ENCODE measurements at places on chromosomes 11 and 22.

DNA sequence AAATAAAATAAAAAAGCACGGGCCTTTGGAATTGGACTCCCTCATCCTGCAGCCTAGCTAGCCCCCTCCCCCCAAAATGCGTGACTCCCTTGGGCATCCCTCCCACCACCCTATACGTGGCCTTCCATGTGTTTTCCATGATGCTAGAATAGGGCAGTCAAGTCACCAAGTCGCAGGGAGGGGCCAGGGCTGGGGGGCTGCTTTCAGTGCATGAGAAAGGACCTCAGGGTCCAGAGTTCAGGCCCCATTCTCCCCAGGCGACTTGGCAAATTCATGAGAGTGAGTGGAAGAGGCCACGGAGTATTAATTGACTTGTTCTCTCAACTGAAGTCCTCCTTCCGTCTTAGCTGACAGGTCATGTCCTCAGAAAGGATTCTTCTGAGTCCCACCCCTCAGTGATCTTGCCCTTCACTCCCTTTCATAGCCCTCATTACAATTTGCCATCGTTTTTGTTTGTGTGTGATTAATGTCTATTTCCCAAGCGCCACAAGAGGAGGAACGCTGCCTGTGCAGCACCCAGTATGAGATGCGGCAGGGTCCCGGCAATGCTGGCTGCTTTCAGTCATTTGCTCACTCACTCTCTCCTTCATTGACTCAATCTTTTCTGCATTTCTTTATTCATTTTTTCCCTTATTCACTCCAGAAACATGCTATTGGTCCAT lies 17.4 kb downstream of the LRRC32 start:
- DNase-seq, result no peak

DNA sequence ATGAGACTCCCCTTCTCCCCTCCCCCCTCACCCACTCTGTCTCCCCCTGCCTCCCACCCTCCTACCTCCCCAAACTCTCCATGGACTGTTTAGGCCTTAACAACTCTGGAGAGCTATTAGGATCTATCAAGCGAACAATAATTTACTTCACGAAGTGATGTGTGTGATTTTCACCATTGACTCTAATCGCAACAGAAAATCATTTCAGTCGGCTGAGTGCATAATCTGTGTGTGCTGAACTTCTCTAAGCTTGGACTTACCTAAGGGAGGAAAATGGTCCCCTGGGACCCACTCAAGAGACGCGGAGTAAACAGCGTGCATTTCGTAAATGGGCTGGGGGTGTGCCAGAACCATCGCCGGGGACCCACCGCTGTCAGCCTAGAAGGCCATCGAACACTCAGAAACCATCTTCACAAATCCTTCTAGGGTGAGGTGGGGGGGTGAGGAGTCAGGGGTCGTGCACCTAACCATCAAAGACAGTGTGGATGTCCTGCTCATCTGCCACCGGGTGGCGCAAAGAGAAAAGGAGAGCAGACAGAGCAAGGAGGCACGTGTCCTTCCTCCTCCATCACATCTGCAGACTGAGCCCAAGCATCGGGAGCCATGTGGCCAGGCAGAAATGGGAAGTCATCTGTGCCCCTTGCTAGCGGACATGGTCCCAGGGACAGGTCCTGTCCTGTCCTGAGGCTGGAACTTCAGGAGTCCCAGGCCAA lies 62.1 kb upstream of the NUP50 start:
- DNase-seq, result peak; percentile 24

DNA sequence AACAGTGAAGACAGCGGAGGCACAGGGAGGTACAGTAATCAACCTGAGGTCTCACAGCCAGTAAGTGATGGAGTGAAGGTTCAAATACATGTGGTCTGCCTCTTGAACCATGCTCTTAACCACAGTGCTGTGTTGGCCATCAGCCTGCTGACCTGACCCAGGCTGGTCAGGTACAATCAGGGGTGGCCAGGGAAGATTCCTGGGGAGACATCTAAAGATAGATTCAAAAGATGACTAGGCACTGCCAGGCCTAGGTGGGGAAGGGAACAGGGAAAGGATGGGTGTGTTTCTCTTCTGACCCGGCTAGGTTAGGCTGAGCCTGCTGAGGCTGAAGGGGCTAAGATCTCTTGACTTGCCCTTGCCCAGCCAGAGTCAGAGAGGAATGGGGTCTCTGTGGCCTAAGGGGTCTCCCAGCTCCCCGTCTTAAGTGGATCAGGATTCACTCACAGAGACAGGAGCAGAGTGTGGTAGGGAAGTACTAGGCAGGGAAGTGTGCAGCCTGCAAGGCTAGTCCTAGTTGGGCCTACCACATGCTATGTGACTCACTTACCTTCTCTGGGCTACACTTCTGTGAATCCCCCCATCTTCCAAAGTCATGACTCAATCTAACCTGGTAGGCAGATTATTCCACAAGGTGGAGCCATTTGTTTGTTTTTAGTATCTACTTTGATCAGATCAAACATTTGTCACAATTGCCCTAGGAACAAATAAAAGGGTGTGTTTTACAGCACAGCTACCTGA lies 10.4 kb upstream of the SREBF2 start:
- DNase-seq, result peak; percentile 35

DNA sequence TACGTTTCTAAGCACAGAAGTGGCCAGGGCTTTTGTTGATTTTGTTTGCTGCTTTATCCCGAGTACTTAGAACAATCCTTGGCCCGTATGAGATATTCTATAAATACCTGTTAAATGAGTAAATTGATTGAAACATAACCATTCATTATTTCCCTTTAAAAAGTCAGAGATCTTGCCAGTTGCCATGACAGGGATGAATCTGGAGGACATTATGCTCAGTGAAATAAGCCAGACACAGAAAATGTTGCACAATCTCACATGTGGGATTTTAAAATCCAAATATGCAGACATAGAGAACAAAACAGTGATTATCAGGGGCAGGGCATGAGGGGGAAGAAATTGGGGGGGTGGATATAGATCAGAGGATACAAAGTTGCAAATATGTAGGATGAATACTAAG lies 1240.1 kb downstream of the LRRC4C start:
- DNase-seq, result no peak

GRCh38 chr11:111378861-111379601 lies at the start of gene POU2AF1:
TSS of gene POU2AF1 (minus strand) at chr11:111379275. CDS start at chr11:111379177, 98 bp downstream.
- DNase-seq, result peak; percentile 20

- DNase-seq, result no peak
Observed at GRCh38 chr11:78127403-78127802, 12.0 kb downstream of the ALG8 start.

GRCh38 chr11:44563711-44564110 lies 1.8 kb upstream of the CD82 start:
- peak; percentile 53 for DNase-seq

DNA sequence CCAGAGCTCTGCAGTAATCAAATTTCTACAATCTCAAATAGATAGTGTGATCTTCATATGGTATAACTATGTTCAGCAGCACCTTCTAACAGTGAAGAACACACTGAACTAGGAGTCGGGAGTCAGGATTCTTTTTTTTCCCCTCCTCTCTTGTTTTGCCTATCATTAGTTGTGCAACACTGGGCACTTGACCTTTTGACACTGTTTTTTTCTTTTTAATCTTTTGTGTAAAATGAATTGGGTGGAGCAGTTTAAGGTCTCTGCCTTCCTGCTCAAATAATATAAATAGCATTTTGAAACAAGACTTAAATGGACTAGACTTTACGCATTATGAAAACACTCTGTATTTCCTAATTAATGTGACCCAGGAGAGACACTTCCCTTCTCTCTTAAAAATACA lies 39.7 kb downstream of the CTSC start:
- no peak for DNase-seq

DNA sequence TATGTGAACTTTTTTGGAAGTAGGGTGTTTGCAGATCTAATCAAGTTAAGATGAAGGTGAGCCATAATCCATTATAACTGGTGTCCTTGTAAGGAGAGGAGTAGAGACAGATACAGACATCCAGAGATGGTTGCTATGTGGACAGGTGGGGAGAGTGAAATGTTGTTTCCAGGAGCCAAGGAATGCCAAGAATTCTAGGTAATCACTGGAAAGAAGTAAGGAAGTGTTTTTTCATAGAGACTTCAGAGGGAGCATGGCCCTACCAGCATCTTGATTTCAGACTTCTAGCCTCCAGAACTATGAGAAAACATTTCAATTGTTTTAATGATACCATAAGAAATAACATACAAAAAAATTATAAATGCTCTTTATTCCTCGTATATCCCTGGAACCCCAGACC lies 320.5 kb upstream of the ANO3 start:
- DNase-seq, result no peak

DNA sequence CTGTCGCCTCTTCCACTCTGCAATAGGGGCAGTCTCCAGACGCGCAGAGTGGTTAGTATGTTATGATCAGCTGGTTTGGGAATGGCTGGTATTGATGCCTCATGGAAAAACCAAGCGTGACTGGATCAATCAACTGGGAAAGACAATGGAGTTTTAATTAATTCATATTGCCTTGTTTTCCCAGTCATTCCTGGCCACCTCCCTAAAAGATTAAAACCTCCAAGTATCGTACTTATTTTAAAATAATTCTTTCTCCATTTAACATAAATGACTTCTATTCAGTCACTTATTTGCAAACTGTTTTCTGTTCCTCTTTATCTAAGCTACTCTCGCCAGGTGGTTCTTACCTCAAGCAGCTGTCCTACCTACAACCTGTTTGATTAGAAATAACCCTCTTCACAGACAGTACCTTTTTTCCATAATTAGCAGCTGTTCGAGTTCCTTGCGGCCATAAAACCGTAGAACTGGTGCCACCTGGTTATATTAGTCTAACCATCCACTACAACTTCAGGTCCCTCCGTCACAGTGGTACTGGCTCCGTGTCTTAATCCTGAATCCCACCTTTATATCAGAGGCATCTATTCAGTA lies 898 bp downstream of the ZNF215 start:
- DNase-seq, result no peak

DNA sequence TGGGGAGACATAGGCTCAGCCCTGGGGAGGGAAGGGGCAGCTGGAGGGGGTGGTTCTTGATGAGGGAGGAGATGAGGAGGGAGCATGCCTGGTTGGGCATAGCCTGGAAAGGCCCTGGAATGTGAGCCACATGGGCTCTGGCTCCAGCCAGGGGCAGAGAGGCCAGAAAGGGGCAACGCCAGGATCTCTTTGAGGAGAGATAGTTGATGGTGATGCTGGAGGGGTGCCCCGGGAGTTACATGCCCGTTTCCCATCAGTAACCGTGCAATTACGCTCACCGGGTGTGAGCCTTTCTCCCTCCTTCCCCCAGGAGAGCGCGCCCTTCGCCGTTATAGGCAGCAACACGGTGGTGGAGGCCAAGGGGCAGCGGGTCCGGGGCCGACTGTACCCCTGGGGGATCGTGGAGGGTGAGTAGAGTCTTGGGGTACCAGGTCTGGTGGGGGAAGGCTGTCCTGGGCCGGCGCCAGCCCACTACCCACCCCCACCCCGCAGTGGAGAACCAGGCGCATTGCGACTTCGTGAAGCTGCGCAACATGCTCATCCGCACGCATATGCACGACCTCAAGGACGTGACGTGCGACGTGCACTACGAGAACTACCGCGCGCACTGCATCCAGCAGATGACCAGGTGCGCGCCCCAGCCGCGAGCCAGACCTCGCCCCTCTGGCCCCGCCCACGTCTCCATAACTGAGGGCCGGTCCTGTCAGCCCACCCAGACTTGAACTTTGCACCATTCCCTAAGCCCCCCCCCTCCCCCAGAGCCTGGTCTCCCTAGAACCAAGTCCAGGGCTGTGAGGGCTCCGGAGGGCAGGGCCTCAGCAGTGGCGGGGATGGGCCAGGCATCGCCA lies 1.8 kb upstream of the GP1BB start:
- no peak for DNase-seq

DNA sequence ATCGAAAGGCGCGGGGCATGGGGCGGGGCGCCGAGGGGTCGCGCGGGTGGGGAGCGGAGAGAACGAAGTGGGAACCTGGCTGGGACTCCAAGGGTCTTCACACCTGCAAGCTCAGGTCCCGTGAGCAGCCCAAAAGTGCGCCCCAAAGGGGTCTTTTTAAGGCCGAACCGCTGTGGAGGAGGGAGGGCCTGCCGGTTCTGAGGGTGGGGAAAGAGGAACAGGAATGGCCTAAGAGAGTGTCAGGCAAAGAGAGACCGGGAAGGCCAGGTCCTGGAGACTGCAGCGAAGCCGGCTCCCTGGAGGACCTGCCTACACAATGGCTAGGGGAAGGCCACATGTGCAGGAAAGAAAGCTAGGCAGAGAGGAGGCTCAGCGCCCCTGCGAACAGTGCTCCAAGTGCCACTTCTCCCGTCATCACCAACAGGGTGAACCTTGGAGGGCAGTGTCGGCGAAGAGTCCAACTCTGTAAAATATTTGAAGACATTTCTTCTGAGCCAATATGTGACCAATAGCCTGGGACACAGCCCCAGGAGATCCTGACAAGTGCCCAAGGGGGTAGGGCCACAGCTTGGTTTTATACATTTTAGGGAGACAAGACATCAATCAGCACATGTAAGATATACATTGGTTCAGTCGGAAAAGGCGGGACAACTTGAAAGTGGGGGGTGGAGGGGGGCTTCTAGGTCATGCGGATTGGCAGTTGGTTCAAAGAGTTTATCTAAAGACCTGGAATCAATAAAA lies 710 bp upstream of the DGCR2 start:
- DNase-seq, result no peak

GRCh38 chr22:25536589-25536988 lies 27.9 kb upstream of the GRK3 start:
- no peak for DNase-seq

DNA sequence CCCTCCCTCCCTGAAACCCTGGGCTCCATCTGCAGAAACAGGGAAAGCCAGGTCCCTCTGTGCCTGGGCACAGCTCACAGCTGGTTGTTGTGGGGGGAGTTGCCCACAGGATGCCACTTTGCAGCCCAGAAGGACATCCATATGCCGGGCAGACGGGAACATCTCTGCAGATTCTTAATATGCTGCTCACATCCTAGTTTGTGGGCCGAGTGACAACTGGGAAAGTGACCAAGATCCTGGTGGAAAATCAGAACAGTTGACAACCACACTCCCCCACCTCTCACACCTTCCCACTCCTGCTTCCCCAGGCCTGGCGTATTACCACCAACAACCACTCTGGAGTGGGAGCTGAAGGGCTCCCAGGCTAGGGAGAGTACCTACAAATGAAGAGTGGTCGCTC lies 7.3 kb upstream of the SCGB1A1 start:
- DNase-seq, result no peak

DNA sequence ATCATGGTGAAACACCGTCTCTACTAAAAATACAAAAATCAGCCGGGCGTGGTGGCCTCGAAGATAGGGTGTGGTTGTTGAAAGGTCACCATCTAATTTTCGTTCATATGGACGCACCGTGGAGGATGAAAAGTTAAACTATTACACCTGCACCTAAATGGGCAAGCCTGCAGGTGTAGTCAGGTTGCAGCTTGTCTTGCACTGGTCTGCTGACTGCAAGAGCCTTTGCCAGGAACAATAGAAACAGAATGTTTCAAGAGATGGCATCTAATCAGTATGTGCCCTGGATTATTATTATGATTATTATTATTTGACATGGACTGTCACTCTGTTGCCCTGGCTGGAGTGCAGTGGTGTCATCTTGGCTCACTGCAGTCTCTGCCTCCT lies 908 bp downstream of the NADSYN1 start:
- no peak for DNase-seq

- no peak for DNase-seq
Observed at GRCh38 chr22:41216984-41217383, 11.9 kb downstream of the L3MBTL2 start.

GRCh38 chr22:30324014-30324730 lies 2.6 kb downstream of the TBC1D10A start:
- DNase-seq, result no peak

- no peak for DNase-seq
Observed at GRCh38 chr11:501001-501682, 5.9 kb downstream of the RNH1 start.

GRCh38 chr11:44957776-44958564 lies 7.3 kb upstream of the TP53I11 start:
- DNase-seq, result no peak

- no peak for DNase-seq
Observed at GRCh38 chr11:135019899-135020298, 607.9 kb upstream of the B3GAT1 start.

GRCh38 chr11:7574491-7575130 lies 60.8 kb downstream of the PPFIBP2 start:
- no peak for DNase-seq

All from fibroblast of skin of left quadriceps (primary cell).